ENCODE measurements at places on chromosomes 5 and 9. TPM values are rescaled to one million over a fixed set of nuclear protein-coding genes. Genes with fewer than 3 reads are reported as not detected.

GRCh38 chr5:123819833-123820232, 307.9 kb downstream of the CSNK1G3 start:
- no peak overlapping the region for H3K27ac ChIP-seq
- no peaks in the 10 kb centered on the region for H3K4me1 ChIP-seq

DNA sequence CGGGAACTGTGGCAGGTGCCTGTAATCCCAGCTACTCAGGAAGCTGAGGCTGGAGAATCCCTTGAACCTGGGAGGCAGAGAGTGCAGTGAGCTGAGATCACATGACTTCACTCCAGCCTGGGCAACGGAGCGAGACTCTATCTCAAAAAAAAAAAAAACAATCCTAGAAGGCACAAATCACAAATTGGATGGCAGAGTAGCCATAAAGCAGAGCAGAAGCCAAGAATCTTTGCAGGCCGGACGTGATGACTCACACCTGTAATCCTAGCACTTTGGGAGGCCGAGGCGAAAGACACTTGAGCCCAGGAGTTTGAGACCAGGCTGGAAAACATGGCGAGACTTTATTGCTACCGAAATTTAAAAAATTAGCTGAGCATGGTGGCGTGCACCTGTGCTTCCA, 9.2 kb upstream of the FUBP3 start:
- no peak overlapping the region for H3K4me3 ChIP-seq
- no peaks in the 10 kb centered on the region for H3K27me3 ChIP-seq
- H3K27ac ChIP-seq: no peak overlapping the region
- DNase-seq: no peak
- H3K4me1 ChIP-seq: no peaks in the 10 kb centered on the region

Gene SHOC1
- total RNA-seq: not detected

Gene TSSK1B
- total RNA-seq: not detected

DNA sequence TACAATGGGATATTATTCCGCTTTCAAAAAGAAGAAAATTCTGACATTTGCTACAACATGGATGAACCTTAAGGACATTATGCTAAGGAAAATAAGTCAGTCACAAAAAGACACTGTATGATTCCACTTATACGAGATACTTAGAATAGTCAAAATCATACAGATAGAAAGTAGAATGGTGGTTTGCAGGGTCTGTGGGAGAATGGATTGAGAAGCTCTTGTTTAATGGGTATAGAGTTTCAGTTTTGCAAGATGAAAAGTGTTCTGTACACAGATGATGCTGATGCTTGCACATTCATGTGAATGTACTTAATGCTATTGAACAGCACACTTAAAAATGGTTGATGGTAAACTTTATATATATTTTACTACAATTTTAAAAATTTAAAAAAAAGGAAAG, 2050.7 kb upstream of the WWC1 start:
- DNase-seq: no peak
- H3K36me3 ChIP-seq: no peaks in the 10 kb centered on the region
- H3K27me3 ChIP-seq: no peaks in the 10 kb centered on the region
- H3K27ac ChIP-seq: no peak overlapping the region
- no peaks in the 10 kb centered on the region for H3K4me1 ChIP-seq

Gene GRIN1
- 1.9 TPM for total RNA-seq

GRCh38 chr5:135133698-135134515, 99.9 kb upstream of the PITX1 start:
- peaks cover 59% of the 10 kb centered on the region for H3K4me1 ChIP-seq
- no peaks in the 10 kb centered on the region for H3K36me3 ChIP-seq
- DNase-seq: peak; percentile 99
- no peaks in the 10 kb centered on the region for H3K27me3 ChIP-seq

GRCh38 chr5:1423901-1424603, 21.2 kb downstream of the SLC6A3 start:
- no peak for DNase-seq
- H3K27me3 ChIP-seq: no peaks in the 10 kb centered on the region
- no peaks in the 10 kb centered on the region for H3K36me3 ChIP-seq
- no peak overlapping the region for H3K4me3 ChIP-seq
- no peak overlapping the region for H3K27ac ChIP-seq

- peak overlapping the region; percentile 63 for H3K27ac ChIP-seq
- H3K4me3 ChIP-seq: peak overlapping the region; percentile 15
- peaks cover 8% of the 10 kb centered on the region for H3K4me1 ChIP-seq
Measured at GRCh38 chr9:135961811-135962695, 880 bp upstream of the UBAC1 start.

- no peak for DNase-seq
- no peak overlapping the region for H3K27ac ChIP-seq
- no peaks in the 10 kb centered on the region for H3K27me3 ChIP-seq
- no peaks in the 10 kb centered on the region for H3K36me3 ChIP-seq
- H3K4me1 ChIP-seq: no peaks in the 10 kb centered on the region
- no peak overlapping the region for H3K4me3 ChIP-seq
Measured at GRCh38 chr9:34546102-34546833, 23.5 kb upstream of the ENHO start.
